Activated CD4-positive, alpha-beta T cell treated with anti-CD3 and anti-CD28 coated beads, Interleukin-10, Interleukin-2, amounts not matched to agents 100 ng/mL and 50 ng/mL, durations not matched to agents 16 hours and 8 hours (primary cell): ENCODE measurements at places on chromosomes 2 and 18.

- no peak for DNase-seq
These were observed 119.4 kb upstream of the CTDP1 start for GRCh38 chr18:79560042-79560860.

DNA sequence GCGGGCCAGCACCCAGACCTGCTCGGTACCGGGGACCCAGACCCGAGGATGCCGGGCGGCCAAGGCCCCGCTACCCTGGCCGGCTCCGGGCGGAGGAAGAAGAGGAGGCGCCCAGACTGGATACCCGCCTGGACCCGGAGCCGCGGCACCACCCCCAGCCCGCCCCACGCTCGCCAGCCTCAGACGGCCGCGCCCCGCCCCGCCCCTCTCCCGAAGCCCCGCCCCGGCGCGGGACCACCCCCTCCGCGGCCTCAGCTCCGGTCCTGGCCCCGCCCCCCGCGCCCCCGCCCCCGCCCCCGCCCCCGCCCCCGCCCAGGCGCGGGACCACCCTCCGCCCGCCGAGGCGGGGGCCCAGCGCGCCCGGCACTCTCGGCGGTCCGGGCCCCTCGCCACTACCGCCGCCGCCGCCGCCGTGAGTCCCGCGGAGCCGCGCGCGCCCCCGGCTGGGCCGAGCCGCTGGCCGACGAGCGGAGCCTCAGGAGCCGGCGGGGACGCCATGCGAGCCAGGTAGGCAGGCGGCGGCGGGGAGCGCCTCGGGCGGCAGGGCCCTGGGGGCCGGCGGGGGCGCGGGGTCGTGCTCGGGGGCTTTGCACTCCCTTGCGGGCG lies at the start of gene SH3BP4:
Gene SH3BP4 (plus strand): TSS at position 354 of the 606 bp plus-strand sequence. CDS start 82,986 bp downstream, outside the sequence.
- peak; percentile 41 for DNase-seq

GRCh38 chr2:165905854-165906253 lies 47.7 kb downstream of the TTC21B start:
- DNase-seq = no peak

- no peak for DNase-seq
These were observed 258.0 kb downstream of the CNTNAP5 start for GRCh38 chr2:124283096-124283495.

DNA sequence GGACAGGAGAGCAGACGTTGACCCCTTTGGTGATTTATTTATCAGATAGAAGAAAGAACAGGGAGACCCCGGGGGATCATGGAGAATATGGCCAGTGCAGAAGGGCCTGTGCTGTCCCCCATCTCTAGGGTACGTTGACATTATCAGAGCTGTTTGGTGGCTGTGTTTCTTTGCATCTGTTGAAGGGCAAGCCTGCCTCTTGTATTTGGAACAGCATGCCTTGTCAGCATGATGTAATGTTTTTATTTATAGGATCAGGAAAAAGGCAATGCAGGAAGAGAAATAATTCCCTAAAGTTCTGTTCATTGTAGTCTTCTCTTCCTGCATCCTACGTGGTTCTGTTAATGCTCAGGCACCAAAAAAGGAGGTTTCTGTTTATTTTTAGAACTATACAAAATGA lies 49.8 kb upstream of the CABYR start:
- DNase-seq = no peak

- no peak for DNase-seq
These were observed 50.2 kb downstream of the SMIM21 start for GRCh38 chr18:75377258-75377657.

GRCh38 chr2:66466433-66466832 lies 31.5 kb downstream of the MEIS1 start:
- no peak for DNase-seq

- DNase-seq = no peak
These were observed 32.2 kb downstream of the ACVR1 start for GRCh38 chr2:157843935-157844334.

DNA sequence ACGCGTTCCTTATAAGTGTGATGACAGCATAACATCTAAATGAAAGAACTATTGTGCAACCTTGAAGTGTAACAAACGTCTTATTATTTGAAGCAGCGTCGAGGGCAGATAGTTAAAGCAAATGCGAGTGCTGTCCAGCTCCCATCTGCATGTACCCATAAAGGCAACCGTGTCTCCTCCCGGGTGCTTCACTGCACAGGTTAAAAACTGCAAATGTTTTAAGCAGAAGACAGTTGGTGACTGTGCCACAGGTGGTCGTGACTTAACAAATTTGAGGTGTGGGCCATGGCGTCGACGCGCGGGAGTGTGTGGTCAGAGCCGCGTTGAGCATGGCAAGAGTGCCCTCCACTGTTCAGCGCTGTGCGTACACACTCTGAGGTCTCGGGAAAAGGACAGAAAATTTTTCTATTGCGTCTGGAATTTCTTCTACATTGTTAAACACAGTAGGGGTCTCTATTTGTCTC lies 6.4 kb downstream of the SALL3 start:
- DNase-seq = peak; percentile 11

DNA sequence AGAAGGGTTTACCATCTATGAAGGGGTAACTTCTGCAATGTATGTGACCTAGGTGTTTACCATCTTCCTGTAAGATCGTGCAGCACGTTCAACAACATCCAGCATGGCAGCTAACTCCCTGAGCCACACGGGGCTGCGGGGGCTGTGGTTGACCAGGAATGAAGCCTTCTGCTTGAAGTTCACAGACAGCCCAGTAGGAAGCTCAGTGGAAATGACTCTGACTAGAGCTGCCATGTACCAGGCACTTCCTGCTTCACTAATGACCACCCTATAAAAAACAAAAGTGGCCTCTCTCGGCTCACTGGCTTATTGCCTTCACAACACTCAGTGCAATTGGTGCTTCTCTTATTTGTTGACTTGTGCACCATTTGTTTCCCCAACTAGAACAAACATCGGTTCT lies 99.7 kb upstream of the SMAD7 start:
- DNase-seq = no peak

DNA sequence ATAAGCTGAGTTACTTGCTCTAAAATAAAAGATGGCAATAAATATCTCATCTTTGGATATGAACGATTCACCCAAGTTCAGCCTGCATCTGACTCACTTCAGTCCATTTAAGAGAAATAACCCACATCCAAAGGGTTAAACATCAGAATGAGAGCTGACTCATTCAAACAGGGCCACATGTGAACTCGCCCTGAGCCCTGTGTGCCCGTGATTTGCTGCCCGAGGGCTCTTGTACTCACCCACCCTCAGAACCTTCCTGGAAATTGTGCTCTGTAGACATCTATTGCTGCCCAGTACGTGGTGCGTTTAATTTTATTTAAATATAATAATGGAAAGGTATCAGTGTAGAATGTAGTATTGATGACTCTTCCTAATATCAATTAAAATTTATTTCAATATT lies 66.9 kb upstream of the RBM44 start:
- DNase-seq = peak; percentile 90

GRCh38 chr2:960061-960736 lies 9.6 kb downstream of the SNTG2 start:
- DNase-seq = no peak

- DNase-seq = no peak
These were observed 88.4 kb downstream of the EHD3 start for GRCh38 chr2:31322371-31322770.

- DNase-seq = no peak
These were observed 229.5 kb downstream of the PIEZO2 start for GRCh38 chr18:10919851-10920250.

DNA sequence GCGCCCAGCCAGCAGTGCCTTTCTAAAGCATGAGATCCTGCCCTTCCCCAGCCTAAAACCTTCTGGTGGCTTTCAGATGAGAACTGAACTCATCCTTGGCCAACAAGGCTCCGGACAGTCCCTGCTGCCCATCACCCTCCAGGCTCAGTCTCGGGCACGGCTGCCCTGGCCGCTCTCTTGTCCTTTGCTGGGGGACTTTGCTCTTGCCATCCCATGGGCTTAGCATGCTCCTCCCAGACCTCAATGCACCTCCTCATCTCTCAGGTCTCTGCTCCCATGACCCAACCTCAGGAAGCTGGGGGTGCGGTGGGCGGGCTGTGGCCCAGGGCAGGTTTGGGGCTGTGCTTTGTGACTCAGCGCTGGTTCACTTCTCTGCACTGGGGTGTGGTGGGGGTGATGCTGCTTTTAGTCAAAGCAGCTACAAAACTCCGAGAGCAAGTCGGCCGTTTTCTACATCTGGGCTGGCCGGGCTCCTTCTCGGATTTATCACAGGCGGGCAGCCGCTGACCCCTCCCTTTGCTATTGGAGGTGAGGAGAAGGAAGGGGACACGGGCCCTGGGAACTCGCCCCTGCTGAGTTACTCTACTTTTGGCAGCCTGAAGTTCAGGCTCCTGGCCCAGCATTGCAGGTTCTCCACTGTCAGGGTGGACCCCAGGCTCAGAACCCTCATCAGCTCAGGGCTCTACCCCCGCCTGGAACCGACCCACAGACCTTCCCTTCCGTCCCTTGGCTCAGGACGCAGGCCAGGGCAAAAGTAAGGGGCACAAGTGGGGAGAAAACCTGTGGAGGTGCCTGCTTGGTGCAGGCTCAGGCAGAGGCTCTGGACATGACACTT lies 90.6 kb upstream of the TAF1B start:
- DNase-seq = peak; percentile 94

- DNase-seq = no peak
These were observed 148.4 kb downstream of the ZNF516 start for GRCh38 chr18:76346490-76347130.

- DNase-seq = no peak
These were observed 44.9 kb downstream of the DYSF start for GRCh38 chr2:71498261-71498701.

GRCh38 chr2:203030545-203030944 lies 15.9 kb downstream of the NBEAL1 start:
- DNase-seq = no peak

GRCh38 chr2:20444101-20444992 lies 2.5 kb upstream of the RHOB start:
- no peak for DNase-seq

DNA sequence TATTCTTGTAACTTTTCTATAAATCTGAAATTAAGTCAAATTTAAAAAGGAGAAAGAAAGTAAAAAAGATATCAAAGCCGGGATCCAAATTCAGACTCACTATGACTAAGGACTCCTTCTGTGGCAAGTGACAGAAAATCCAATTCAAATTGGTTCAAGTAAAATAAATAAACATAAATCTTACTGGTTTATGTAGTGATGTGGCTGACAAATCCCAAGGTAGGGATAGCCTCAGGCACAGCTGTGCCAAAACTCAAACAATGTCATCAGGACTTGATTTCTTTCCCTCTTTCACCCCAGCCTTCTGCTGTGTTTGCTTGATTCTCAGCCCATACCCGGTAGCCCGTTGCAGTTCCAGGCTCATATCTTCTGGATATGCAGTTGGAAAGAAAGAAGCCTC lies 284.6 kb downstream of the SP3 start:
- no peak for DNase-seq

- DNase-seq = no peak
These were observed 37.9 kb upstream of the GPC1 start for GRCh38 chr2:240397542-240397916.

DNA sequence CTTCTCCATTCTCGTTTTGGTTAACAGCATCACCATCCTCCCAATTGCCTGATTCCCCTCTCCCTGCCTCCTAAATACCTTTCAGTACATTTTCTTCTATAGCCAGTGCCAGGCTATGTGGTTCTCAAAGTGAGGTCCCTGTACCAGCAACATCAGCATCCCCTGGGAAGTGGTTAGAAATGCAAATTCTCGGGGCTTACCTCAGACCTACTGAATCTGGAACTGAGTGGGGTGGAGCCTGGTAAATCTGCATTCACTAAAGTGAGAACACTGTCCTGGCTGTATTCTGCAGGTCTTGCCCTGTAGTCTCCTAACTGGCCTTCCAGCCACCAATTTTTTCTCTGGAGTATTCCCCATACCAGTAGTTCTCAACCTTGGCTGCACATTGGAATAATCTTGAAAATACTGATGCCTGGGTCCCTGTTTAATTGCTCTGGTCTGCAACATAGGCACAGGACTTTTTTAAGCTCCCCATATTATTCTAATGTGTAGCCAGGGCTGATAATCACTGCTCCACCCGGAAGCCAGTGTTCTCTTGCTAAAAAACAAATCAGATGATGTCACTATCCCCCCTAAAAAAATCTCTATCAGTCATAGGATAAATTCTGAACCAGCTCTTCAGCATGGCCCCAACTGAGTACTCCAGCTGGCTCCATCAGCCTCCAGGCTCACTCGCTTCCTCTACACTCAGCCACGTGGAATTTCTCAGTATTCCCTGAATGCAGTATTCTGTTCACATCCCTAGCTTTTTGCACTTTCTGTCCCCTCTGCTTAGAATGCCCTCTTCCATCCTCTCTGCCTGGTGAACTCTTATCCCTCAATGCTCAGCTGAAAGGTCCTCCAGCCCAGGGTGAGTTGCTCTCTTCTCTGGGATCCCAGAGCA lies 98.4 kb downstream of the CDK15 start:
- no peak for DNase-seq

- DNase-seq = no peak
These were observed 119.2 kb downstream of the BABAM2 start for GRCh38 chr2:28009732-28010131.

DNA sequence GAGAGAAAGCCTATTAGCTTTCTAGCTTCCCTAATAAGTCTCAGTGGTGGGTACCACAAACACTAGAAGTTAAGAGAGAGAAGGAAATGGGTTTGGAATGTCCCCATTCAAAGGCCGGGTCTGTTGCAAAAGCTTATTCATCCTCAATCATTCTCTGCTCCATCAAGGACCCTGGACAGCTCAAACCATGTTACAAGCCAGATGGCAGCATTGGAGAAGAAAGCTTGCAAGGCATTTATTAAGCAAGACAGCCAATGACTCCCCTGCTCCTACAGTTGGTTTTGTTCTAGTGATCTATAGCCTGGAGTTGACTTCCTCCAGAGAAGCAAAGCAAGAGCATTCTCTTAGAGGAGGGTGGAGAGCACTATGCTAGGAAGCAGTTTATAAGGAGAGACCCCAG lies 86.9 kb upstream of the LMAN1 start:
- DNase-seq = no peak

- DNase-seq = peak; percentile 68
These were observed 9.7 kb upstream of the IL1RN start for GRCh38 chr2:113117541-113118262.
